ENCODE measurements at places on chromosomes 3 and 15. TPM values are rescaled to one million over a fixed set of nuclear protein-coding genes. Genes with fewer than 3 reads are reported as not detected.

FSIP1 gene
- 1.7 TPM for total RNA-seq

CCR2 gene
- total RNA-seq: not detected

GOLGA6B gene
- total RNA-seq: not detected

GOLGA8O gene
- total RNA-seq: 0.85 TPM

FGD5 gene
- 0.14 TPM for total RNA-seq

LEKR1 gene
- total RNA-seq: 0.43 TPM

AGBL1 gene
- total RNA-seq: not detected

CCDC33 gene
- total RNA-seq: not detected

FAM131A gene
- total RNA-seq: 10.5 TPM

VWA5B2 gene
- total RNA-seq: not detected

ST6GAL1 gene
- 1.7 TPM for total RNA-seq

ADAMTSL3 gene
- total RNA-seq: 0.14 TPM

SPESP1 gene
- total RNA-seq: 3.2 TPM

CIP2A gene
- total RNA-seq: 4.1 TPM
